ENCODE measurements at places on chromosomes 1 and 21.
A peak's percentile ranks its signal among the peaks of the same experiment; 100 is the strongest.

- no peak for ATAC-seq
Observed at GRCh38 chr21:42666925-42667324, 13.5 kb downstream of the PDE9A start.

GRCh38 chr1:189816558-189816957, 661.1 kb downstream of the BRINP3 start:
- ATAC-seq: no peak

DNA sequence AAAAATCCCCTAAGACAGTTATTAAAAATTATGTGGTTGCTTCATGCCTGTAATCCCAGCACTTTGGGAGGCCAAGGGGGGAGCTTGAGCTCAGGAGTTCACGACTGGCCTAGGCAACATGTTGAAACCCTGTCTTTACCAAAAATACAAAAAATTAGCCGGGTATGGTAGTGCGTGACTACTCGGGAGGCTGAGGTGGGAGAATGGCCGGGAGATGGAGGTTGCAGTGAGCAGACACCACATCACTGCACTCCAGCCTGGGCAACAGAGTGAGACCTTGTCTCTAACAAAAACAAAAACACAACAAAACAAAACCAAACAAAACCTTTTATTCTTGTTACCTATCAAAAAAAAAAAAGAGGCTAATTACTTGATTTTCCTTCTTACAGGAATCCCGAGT, 2.1 kb downstream of the ELK4 start:
- ATAC-seq: no peak

GRCh38 chr1:94093996-94094395, 27.0 kb downstream of the ABCA4 start:
- no peak for ATAC-seq

DNA sequence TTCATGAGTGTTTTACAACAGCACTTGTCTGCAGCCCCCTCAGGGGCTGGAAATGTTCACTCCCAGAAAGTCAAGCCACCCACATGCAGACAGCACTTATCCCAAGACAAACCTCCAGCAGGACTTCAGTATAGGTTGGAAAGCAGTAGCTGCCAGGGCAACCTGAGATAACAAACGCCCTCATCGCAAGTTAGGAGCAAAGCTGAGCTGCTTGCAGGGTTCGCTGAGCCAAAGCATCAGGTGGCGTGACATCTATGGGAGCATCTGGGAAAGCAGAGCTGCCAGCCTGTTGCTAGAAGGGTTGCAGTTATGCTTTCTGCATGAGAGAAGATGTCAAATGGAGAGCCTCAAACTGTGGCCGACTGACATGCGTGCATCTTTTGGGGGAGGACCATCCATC, 4.2 kb upstream of the STXBP3 start:
- ATAC-seq: no peak

DNA sequence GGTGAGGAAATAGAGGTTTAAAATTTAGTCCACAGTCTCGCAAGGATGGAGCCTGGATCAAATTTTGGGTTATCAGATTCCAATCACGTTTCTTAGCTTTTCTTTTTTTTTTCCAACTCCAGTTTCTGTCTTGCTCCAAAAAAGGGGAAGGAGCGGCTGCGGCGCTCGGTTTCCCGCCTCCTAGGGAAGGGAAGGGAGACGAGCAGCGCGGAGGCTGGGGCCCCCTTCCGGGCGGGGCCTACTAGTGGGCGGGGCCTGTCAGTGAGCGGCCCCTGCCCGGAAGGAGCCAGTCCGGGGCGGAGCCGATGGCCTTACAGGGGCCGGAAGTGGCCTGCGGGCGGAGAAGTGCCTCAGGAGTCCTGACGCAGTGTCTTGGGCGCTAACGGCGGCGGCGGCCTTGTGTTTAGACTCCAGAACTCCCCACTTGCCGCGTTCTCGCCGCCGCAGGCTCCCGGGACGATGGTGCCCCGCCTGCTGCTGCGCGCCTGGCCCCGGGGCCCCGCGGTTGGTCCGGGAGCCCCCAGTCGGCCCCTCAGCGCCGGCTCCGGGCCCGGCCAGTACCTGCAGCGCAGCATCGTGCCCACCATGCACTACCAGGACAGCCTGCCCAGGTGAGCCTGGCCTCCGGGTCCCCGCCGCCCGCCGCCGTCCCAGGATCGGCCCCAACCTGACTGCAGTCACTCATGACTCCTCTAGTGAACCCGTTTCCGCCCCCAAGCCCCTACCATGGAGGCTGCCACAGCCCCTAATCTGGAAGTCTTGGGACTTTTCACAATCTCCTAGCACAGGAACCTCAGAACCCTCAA, at the start of gene CPT2:
TSS of gene CPT2 (plus strand) at position 340 of the 806 bp plus-strand sequence. CDS start at position 460, 120 bp downstream.
- peak; percentile 88 for ATAC-seq

GRCh38 chr1:89547563-89548116, 23.0 kb downstream of the LRRC8B start:
- ATAC-seq: peak; percentile 74

DNA sequence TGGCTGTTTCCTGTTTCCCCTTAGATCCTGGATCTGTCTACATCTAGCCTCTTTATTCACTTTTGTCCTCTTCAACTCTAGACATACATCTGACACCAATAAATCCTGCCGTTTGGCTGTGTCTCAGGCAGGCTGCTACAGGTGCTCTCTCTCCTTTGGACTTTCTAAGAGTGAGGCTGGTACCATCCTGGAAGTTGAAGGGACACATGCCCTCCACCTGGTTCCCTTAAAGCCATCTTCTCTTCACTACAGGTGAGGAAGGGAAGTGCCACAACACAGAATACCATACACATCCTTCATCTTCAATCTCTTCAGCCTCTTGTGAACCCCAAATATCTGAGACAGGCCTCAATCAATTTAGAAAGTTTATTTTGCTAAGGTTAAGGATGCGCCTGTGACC, 137.9 kb downstream of the BACH1 start:
- ATAC-seq: no peak

GRCh38 chr21:33843216-33843615, 72.4 kb downstream of the ATP5PO start:
- no peak for ATAC-seq

DNA sequence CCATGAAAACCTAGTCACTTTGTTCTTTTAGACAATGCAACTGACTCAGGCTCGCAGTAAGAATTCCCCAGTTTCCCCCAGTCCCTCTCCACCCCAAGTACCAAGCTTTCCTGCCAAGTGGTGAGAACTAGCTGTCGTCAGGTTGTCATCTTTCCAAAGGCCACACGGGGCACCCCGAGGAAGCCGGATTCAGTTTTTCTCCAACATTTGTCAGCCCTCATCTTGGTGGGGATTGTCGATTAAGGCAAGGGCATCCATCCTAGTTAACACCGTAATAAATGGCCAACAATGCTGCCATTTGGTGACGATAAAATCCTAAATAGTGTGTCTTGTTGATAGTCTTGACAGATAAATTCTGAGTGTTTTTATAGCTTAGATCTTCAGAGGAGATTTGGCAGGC, 55.9 kb upstream of the PROX1 start:
- no peak for ATAC-seq

DNA sequence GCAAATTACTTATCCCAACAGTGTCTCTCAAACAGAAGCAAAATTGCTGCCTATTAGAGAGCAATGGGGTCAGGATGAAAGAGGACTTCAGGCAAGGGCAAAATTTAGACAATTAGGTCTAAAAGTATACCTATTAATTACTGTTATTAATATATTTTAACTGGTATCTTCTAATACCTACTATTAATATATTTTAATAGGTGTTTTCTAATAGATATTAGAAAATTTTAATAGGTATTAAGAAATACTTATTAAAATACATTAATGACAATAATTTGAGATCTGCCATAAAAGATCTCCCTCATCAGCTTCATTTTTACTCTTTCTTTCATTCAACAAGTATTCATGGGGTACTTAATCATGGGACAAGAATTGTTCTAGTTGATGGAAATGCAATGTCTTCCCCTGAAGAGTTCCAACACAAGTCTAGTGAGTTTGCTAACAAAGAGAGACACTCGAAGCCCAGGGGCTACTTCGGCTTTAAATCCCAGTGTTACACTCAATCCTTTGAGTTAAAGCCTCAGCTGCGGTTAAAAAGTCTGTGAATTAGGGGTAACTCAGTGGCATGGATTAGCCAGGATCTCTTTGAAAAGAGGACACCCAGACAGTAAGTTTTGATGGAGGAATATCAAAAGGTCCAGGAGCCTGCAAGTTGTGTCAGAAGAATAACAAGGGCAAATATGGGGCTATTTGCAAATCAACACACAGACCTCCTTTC, 44.1 kb downstream of the STYXL2 start:
- ATAC-seq: no peak

GRCh38 chr1:55140546-55140983, 74.6 kb downstream of the USP24 start:
- peak; percentile 100 for ATAC-seq

DNA sequence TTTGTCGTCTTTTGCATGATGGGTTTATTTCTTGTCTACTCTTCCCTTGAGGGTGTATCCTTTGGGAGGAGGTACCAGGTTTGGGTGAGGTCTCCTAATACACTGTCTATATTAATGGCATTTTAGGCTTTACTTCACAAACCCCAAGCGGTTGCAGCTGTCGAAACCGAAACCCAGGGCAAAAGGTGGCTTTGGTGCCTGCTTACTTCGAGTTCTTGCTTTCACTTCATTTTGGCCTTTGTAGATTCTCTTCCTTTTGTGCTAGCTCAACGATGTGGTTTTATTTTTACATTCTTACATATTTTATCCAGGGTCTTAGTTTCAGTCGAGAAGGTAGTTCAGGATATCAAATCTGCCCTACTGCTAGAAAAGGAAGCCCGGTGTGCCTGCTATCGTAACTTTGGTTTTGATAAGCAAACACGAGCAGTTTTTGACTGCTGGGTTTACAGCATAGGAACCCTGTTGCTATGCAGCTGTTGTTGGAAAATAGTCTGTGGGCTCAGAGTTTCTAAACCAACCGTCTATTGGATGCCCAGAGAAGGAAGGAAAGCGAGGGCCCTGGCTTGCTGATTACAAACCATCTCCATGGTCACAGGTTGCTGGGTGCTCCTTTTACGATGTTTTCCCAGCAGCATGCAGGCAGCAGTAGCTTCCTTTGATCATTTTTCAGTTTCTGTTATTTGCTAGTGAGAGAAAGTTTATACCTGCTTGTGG, 9.8 kb upstream of the TSPAN2 start:
- ATAC-seq: no peak

DNA sequence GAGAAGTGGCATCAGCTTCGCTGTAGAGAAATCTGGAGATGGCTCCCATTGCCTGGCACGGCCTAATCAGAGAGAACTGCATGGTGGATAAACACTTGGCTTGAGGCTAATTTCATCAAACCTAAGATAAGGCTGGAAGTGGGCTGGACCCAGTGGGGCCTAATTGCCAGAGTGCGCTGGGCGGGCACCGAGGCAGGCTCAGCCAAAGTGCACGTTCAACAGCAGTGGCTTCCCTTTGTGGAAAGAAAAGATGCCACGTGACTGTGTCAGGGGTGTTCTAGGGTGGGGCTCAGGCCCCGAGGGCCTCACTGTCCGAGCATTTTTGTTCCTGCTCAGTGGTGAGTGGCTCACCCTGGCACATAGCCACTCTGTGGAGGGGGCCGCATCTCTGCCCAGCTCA, 5.8 kb downstream of the PLCH2 start:
- ATAC-seq: peak; percentile 1

- no peak for ATAC-seq
Observed at GRCh38 chr1:53396573-53397268, 62.5 kb upstream of the DMRTB1 start.

DNA sequence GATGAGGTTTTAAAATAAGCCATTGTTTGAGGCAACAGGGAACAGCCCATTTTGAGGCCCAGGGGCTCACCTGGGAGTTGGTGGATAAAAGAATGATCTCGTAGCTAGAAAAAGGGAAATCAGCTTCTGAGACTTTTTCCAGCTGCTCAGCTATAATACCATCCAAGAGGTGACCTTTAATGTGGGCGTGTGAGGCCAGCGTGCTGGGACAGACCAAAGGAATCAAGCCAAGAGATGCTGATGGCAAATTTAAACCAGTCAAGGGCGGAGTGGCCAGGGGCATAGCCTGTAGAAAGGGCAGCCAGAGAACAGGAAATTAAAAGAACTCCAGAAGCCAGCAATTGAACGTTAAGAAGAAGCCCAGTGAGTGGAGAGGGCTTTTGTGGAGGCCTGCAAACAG, 132.6 kb downstream of the IER5 start:
- ATAC-seq: no peak

DNA sequence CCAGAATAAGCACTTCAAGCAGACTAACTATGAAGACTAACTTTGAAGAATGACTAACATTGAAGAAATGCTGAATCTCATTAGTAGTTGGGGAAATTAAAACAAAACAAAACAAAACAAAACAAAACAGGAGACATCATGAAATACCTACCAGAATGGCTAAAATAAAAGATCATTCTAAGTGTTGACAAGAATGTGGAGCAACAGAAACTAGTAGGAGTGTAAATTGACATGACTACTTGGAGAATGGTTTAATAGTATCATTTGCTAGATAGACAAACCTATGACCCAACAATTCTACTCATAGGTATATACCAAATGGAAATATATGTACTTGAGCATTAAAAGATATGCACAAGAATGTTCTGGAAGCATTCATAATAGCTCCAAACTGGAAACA, 18.9 kb upstream of the ZFP69B start:
- ATAC-seq: no peak

- ATAC-seq: no peak
Observed at GRCh38 chr21:20443558-20444155, 554.6 kb upstream of the NCAM2 start.

- ATAC-seq: peak; percentile 24
Observed at GRCh38 chr1:29709704-29710280, 473.5 kb downstream of the PTPRU start.

- no peak for ATAC-seq
Observed at GRCh38 chr1:116759636-116760035, 5.4 kb downstream of the CD2 start.

DNA sequence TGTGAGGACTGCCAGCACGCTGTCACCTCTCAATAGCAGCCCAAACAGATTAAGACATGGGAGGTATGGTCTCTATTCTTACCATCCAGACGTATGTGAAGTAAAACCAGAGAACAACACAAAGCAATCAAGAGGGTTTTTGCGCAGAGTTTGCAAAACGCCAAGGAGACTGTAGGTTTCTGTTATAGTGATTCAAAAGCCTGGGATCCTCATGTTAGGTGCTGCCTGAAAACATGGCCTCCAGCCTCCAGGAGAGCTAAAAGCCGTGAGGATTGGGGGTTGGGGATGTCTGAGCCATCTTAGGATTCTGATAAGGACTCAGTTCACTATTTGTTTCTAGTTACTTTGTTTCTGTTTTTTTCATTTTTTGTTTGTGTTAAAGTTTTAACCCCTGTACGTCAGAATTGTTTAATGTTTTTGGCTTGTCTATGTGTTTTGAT, 4.2 kb upstream of the CCT8 start:
- ATAC-seq: no peak

DNA sequence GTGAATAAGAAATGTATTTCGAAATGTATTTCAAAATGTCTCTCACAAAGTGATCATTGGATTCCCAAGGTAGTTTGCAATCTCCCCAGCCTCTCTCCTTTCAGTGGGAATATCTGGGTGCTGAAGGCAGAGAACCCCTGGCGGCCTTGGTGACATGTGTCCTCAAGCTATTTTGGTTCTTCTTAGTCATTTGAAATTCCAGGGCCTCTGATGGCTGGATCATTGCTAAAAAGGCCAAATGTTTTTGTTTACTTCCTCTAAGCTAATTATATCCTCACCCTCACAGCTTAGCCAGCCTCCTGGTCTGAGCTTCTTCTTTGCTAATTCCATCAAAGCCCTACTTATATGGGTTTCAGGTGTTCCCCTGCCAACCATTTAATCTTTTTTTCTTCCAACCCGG, 71.2 kb downstream of the LRRC40 start:
- no peak for ATAC-seq

- ATAC-seq: no peak
Observed at GRCh38 chr21:26443291-26443690, 129.8 kb downstream of the CYYR1 start.

- ATAC-seq: no peak
Observed at GRCh38 chr1:166603296-166603695, 236.0 kb upstream of the POGK start.
